ENCODE measurements at places on chromosomes 7 and 10.

- DNase-seq: no peak
Measured at GRCh38 chr7:90846192-90846591, 250.1 kb downstream of the CDK14 start.

DNA sequence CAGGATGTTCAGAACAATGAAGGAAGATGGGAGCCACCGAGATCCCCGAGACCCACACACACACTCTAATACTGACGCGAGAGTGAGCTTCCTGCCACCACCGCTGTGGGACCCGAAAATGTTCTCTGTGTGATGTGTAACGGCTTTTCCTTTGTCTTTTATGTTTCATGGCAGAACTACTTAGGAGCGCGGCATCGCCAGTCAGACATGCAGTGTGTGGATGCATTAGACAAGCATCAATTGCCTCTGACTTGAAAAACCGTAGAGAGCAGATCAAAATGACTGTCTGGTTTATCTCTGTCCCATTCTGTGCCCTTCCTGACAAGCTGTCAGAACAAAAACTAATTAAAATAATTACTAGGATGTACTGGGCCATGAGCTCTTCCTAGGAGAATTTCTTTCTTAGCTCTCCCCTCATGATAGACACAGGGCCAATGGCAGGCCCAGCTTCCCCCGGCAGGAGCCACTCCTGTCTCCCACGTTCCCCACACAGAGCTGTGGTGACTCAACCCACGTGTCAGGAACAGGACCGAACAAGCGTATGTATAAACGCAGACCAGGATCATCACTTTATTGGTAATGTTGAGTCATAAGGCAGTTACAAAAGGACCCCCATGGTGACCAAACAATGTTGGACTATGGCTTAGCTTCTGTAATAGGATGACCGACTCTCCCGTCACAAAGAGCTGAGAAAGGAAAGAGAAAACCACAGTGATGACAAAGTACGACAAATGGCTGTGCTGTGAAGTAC, 705.0 kb downstream of the PARD3 start:
- no peak for DNase-seq

- no peak for DNase-seq
Measured at GRCh38 chr10:99292159-99292558, 37.0 kb upstream of the CNNM1 start.

- DNase-seq: no peak
Measured at GRCh38 chr10:123086281-123086680, 49.5 kb upstream of the HMX3 start.

- DNase-seq: no peak
Measured at GRCh38 chr7:41685684-41686083, 17.2 kb downstream of the INHBA start.

GRCh38 chr7:138900035-138900828, 81.0 kb downstream of the KIAA1549 start:
- no peak for DNase-seq

- no peak for DNase-seq
Measured at GRCh38 chr7:135510592-135511183, 786 bp upstream of the CNOT4 start.

- DNase-seq: no peak
Measured at GRCh38 chr10:33507662-33508425, 173.4 kb upstream of the NRP1 start.

GRCh38 chr10:114392112-114392835, 12.0 kb downstream of the AFAP1L2 start:
- peak; percentile 1 for DNase-seq

GRCh38 chr10:122911889-122912484, 1.6 kb downstream of the FAM24A start:
- DNase-seq: peak; percentile 82

- no peak for DNase-seq
Measured at GRCh38 chr10:124652701-124653100, 91.5 kb downstream of the FAM53B start.

GRCh38 chr7:1028775-1029636, 15.3 kb upstream of the GPR146 start:
- DNase-seq: peak; percentile 78

- no peak for DNase-seq
Measured at GRCh38 chr10:116476461-116476860, 48.8 kb downstream of the PNLIPRP3 start.

DNA sequence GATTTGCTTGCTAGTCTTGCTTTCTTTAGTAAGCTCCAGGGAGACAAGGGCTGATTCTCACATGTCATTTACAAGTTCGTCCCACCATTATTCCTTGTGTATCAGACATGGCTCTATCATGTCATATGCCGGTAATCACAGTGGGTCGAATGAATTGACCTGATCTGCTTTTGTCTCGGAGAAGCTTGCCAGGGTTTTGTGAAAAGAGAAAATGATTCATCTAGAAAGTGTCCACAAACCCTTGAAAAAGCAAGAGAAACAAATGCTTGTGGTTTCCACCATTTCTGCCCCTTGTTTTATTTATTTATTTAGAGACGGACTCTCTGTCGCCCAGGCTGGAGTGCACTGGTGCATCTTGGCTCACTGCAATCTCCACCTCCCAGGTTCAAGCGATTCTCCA, 278.5 kb downstream of the TCF7L2 start:
- no peak for DNase-seq

DNA sequence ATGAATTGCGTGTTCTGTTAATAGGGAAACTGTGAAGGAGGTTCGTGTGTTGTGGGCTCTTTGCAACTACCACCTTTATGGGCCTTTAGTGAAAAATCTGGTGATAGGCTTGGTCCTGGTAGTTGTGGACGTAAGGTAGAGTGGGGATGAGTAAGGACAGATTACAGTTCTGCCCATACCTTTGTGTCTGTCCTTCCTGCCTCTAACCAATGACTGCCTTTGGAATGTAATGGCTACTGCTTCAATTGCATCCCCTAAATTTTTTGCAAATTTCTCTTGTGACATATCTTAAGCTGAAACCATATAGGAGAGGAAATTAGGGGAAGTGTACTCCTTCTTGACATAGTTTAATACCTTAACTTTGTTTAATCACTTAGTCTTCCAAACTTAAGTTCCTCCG, 82.3 kb downstream of the ADK start:
- DNase-seq: no peak

- DNase-seq: no peak
Measured at GRCh38 chr10:33306126-33306525, 28.3 kb downstream of the NRP1 start.

GRCh38 chr10:34089253-34089652, 725.8 kb downstream of the PARD3 start:
- no peak for DNase-seq

- DNase-seq: no peak
Measured at GRCh38 chr7:108189733-108190388, 59.7 kb upstream of the LAMB4 start.

- DNase-seq: no peak
Measured at GRCh38 chr10:17650416-17650815, 6.5 kb downstream of the STAM start.
